ENCODE measurements at places on chromosomes 12 and 14.

GRCh38 chr12:33047666-33048065 lies 151.1 kb upstream of the PKP2 start:
- no peak for DNase-seq

DNA sequence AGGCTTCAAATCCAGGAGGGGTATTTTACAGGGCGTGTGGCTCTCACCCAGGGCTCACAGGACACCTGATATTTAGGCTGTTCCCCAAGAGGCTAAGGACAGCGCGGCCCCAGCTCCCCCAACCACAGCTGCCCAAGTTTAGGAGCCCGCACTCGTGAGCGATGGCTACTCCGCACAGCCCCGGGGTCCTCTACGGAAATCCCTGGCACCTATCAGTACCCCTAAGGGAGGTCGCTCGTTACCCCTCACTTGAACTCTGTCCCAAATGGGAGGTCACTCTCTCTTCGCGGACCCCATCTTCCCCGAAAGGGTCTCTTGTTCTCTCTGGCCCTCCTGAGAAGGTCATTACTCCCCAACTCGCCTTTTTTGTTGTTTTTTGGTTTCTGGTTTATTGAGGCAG lies 708 bp upstream of the P2RX4 start:
- no peak for DNase-seq

DNA sequence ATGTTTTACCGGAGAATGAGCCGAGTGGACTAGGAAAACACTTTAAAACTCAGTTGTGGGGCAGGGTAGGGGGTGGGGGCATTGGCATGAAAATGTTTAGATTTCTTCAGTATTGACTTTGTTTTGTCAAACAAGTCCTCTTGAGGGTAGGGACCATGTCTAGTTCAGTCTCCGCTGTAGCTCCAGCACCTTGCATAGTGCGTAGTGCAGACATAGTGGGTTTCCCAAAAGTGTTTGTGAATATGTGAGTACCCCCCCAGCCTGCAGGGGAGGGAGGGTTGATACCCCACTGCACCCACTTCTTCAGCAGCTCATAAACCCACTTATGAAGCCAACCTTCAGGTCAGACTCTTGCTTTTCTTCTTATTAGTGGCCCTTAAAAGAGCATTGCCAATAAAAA lies 71.4 kb downstream of the TTC9 start:
- DNase-seq: no peak

DNA sequence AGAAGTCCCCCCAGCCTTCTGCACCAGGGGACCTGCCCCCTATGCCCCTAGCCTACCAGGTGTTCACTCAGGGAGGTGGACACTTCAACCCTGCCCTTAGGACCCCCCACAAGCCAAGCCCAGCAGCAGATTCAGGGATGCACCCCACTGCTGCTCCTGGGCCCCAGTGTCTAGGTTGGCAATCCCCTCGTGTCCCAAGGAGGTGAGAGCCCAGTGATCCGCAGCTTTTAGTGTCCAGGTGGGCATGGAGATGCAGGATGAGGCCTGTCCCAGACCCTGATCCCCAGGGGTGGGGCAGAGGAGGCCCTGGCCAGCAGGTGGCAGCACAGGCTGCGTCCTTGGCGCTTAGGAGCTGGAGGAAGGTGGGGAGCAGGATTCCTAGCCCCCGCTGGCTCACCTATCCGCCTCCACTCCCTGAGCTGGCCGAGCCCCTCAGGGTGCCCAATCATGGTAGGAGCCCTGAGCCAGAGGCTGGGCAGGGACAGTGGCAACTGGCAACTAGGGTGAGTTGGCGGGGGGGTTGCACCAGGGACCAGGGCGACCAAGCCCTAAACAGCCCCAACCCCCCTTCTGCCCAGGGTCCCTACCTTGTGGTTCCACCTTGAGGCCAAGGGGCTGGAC lies 4.1 kb downstream of the CKB start:
- peak; percentile 61 for DNase-seq

GRCh38 chr14:32367516-32367915 lies 38.4 kb downstream of the AKAP6 start:
- no peak for DNase-seq

DNA sequence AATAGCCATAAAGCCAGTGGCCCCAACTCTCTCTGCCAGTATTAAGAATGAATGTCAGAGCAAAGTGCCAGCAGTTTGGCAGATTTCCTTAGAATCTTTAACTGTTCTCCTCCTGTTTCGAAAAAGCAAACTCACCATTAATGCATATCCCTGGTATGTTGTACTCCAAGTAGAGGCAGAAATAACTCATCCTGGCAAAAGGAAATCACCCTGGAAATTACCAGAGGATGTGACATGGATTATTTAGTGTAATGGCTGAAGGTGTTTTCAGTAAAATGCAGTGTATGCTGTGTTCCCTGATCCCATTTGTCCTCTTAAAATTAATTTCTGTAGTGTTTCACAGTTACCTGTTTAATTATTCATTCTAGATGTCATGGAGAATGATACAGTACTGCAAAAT lies 105.3 kb downstream of the PDZRN4 start:
- no peak for DNase-seq

- no peak for DNase-seq
Measured at GRCh38 chr14:78383060-78383459, 212.9 kb downstream of the NRXN3 start.

DNA sequence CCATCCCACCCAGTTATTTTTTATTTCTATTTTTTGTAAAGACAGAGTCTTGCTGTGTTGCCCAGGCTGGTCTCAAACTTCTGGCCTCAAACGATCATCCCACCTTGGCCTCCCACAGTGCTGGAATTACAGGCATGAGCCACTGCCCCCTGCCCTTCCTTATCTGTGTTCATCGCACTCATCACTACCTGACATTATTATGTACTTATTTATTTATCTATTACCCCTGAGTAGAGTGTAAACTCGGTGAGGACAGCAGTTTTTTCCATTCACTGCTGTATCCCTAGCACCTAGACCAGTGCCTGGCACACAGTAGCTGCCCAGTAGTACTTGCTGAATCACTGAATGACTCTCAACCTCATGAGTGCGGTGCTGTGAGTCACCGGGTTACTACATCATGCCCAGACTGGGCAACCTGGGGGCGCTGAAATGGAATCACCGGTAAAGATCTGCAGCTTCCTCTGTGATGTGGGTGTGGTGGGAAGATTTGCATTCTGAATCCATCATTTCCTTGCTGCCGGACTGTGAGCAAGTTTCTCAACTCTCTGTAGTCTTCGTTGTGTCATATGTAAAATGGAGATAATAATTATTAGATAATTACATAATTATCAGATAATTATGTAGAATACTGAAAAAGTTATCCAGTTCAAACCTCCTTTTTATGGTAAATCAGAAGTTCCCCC lies 81.9 kb upstream of the USP44 start:
- peak; percentile 59 for DNase-seq

DNA sequence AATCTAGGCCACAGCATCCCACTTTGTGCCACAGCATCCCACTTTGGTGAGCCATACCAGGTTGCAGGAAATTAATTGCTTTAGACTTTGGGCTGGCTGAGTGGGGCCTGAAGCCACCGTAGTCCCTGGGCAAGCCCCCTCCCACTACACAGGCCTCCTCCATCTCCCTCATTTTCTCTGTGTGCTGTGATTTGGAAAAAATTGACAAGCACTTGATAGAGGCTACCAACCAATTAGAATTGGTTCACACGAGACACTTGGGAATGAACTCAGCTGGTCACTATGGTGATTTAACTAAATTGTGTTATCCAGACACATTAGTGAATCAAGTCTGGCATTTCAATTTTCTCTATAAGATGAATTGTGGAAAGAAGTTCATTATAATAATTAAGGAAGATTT lies 481.1 kb downstream of the DIO2 start:
- DNase-seq: no peak

- DNase-seq: no peak
Measured at GRCh38 chr14:31994391-31995033, 82.6 kb upstream of the ARHGAP5 start.

- DNase-seq: no peak
Measured at GRCh38 chr12:27607591-27607990, 83.6 kb downstream of the PPFIBP1 start.

DNA sequence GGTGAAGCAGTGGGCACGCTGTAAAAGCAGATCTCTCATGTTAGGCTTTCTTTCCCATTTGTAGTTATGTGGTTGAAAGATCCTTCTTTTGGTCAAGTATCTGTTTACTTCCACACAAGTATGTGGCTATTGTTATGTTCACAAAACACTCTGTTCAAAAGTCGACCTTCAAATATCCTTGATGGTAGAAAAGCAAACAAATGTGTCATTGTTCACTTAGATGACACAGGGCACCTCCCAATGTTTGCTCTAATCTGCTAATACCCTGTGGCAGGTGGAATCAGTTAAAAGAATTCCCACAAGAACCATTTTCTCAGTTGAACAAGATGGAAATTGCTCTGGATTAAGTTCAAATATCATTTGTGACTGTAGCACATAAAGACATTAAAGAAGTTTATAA lies 43.6 kb upstream of the NAA30 start:
- no peak for DNase-seq

DNA sequence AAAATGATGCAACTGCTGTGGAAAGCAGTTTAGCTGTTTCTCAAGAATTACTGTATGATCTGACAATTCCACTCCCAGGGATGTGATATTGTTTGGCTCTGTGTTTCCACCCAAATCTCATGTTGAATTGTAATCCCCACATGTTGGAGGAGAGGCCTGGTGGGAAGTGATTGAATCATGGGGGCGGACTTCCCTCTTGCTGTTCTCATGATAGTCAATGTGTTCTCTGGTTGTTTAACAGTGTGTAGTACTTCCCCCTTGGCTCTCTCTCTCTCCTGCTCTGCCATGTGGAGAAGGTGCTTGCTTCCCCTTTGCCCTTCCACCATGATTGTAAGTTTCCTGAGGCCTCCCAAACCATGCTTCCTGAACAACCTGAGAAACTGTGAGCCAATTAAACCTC lies 93.4 kb upstream of the CPM start:
- peak; percentile 22 for DNase-seq

GRCh38 chr12:87112571-87113345 lies 856.6 kb upstream of the MGAT4C start:
- DNase-seq: no peak

DNA sequence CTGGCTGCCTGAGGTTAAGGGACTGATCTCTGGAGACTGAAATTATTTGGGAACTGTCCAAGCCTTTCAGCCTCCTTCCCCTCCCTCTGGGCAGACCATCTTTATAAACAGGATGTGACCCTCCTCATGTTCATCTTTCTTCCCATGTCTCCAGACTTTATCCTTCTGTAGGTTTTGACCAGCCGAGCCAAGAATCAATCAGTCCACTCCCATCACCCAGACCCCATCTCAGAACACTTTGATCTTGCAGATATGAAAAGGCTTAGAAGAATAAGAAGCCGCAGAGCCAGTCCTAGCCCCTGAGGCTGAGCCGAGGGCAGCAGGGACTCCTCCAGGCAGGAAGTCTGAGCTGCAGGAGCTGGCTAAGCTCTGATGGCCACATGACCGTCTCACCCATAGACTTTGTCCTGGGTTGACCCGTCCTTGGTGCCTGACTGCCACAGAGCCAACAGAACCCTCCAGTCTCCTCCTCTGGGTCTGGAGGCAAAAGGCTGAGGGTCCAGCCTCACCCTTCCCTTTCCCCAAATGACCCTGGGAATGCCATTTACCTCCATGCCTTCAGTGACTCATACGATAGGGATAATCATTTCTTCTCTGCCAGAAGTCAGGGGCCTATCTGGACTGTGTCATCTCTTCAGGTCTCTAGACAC lies 1.6 kb downstream of the KRT71 start:
- DNase-seq: no peak

DNA sequence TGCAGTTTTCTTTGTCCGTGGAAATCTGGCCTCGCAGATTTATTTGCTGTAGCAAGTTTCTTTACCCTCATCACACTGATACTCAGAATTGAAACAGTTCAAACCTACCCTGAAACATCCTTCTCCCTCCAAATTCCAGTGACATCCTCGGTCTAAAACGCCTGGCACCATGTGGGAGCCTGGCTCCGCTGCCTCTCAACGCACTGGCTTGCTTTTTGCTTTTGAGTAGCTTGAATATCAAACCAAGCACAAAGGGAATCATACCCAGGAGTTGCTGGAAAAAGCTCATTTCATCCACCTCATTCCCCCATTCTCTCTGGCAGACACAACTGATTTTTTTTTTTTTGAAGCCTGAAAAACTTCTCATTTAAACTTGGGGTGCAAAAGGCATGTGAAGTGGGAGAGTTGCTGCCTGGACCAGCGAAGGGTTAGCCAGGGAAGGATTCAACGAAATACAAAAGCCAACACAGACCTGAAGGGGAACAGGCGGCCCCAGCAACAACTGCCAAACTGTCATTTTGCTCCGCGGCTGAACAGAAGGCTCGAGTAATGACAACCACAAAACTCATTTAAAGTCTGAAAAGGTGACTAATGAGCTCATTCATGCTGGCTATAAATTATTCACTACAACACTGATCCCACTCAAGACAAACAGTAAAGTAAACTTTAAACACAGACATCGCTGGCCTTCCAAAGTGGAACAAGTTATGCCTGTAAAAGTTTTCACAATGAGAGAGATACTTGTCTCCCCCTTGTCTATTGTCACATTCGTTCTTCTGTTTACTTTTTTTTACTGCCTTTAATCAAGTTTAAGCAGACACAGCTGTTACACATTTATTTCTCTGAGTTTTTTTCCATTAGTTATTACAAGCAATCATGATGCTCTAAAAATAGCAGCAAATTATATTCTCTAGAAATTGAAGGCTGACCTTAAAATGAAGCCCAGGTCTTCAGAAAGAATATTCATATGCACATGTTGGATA lies 12.5 kb upstream of the FOXN3 start:
- DNase-seq: peak; percentile 62

- DNase-seq: peak; percentile 34
Measured at GRCh38 chr12:131583090-131583712, 127.7 kb upstream of the SFSWAP start.

- DNase-seq: no peak
Measured at GRCh38 chr12:40157336-40157735, 51.5 kb upstream of the SLC2A13 start.

DNA sequence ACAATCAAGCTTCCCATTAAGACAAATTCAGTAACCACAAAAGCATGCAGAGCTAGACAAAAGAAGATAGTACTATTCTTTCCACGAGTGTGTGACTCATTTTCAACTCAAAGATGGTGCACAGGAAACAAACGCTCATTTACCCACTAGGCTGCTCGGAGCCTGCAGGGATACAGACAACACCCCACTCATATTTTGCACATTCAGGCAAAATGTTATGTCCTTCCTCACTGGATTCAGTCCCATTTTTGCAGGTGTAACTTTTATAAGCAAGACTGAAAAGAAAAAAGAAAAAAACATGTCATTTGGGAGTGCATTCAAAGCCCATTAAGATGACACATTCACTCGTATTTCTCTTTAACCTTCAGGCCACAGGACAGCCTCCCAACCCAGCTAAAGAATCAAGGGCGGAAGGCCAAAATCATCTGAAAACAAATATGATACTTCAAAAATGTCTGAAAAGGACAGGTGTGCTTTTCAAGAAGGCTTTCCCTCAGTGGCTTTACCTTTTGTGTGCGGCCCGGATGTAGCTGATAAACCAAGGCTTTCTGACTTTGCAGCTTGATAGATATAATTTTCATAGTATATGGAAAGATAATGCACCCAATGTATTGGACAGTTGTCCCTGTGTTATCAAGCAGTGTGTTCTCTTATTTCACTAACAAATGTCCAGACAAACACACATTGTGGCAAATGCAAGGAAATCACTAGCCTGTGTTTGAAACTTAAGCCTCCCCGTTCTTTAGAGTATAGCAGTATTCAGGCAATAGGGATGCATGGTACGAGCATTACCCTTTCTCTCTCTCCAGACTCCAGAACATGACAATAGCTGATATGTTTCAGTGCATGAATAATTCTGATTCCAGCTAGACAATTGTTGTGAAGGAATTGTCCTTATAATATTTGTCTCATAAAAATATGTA lies 147.8 kb upstream of the KRR1 start:
- peak; percentile 55 for DNase-seq

- DNase-seq: no peak
Measured at GRCh38 chr12:15001733-15002382, 29.0 kb downstream of the PDE6H start.

All from NB4 (cell line).